ENCODE measurements at places on chromosomes 7 and 10.

DNA sequence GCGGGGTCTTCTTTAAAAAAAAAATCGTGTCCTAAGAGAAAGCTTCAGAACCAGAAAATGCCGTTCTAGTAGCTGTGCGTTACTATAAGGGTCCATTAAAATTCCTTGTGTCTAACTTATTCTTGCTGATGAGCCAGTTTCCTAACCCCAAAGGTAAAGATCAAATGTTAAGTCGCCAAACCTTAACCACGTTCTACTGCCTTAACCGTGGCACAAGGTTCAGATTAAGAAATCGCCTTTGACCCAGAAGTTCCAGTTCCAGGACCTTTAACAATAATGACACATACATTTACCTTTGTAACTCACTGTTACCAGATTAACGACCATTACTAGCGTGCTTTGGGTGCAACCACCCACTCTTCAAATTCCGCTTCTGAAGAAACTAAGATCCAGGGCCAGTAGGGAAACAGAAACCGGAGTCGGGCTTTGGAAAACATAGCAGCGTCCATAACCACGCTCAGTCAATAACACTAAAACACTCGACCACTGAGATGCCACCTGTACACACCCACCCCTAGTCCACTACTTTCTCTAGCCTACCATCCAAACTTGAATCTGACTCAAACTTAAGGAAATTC, 620 bp downstream of the BET1 start:
- DNase-seq = no peak

DNA sequence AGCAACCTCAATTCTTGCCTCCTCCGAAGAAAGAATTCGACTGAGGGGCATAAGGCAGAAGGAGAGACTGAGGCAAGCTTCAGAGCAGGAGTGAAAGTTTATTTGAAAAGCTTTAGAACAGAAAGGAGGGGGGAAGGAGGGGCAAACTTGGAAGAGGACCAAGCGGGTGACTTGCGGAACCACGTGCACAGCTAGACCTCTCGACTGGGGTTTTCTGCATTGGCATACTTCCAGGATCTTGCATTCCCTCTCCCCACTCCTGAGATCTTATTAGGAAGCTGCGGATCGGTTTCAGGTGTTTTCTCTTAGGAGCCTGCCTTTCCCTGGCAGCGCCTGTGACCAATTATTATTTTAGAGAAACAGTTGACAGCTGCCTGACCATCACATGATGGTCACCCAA, 20.3 kb upstream of the CPXM2 start:
- DNase-seq = no peak

GRCh38 chr10:80202934-80203834, 2.2 kb downstream of the ANXA11 start:
- peak; percentile 55 for DNase-seq

GRCh38 chr7:50973814-50974213, 191.1 kb upstream of the GRB10 start:
- DNase-seq = no peak

- no peak for DNase-seq
Observed at GRCh38 chr10:111384556-111384955, 307.7 kb downstream of the ADRA2A start.

- no peak for DNase-seq
Observed at GRCh38 chr10:28248092-28248491, 54.8 kb downstream of the MPP7 start.

GRCh38 chr10:60397792-60398191, 8.1 kb upstream of the ANK3 start:
- DNase-seq = no peak

DNA sequence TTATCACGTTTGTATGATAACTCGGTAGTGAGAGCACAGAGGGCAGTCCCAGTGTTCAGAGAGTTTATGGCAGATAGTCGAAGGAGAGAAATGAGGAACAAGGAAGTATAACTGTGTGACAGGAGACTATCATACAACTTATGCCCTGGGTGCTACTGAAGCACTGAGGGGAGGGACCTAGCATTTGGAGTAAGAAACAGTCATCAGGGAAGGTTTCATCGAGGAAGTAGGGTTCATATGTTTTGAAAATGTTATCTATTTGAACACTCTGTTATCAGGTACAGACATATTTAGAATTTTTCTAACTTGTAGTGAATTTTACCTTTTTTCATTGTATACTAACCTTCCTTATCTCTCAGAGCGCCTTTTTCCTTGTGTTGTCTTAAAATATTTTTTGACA, 1214.4 kb upstream of the C7orf33 start:
- DNase-seq = no peak

DNA sequence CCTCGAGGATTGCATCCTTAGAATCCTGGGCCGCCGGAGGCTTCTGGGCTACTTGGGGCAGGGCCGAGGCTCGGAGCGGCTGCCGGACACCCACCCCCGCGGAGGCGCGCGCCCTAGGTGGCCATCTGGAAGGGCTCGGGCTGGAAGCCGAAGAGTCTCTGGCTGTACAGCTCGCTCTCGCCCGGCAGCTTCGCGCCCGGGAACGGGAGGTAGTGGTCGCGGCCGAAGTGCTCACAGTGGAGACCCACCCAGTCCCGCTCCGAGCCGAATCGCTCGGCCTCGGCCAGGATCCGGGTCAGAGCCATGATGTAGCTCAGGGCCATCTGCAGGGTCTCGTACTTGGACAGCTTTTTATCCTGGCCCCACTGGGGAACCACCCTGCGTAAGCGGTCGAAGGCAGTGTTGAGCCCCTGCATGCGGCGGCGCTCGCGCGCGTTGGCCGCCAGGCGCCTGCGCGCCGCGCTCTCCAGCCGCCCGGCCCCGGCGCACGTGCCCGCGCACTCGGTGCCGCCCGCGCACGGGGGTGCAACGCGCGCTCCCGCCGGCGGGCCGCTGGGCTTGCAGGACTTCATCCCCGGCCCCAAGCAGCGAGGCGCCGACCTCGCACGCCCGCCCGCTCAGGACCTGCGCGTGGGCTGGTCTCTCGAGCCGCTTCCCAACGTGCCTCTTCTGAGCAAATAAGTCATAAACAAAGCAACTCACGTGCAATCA, 652 bp downstream of the ATOH7 start:
- no peak for DNase-seq
